T-helper 2 cell (primary cell): ENCODE measurements at places on chromosomes 3 and 15.

GRCh38 chr3:167886690-167887089, 151.2 kb downstream of the SERPINI1 start:
- DNase-seq, result no peak

- DNase-seq, result peak; percentile 68
Measured at GRCh38 chr3:128969993-128970739, 23.7 kb downstream of the CFAP92 start.

DNA sequence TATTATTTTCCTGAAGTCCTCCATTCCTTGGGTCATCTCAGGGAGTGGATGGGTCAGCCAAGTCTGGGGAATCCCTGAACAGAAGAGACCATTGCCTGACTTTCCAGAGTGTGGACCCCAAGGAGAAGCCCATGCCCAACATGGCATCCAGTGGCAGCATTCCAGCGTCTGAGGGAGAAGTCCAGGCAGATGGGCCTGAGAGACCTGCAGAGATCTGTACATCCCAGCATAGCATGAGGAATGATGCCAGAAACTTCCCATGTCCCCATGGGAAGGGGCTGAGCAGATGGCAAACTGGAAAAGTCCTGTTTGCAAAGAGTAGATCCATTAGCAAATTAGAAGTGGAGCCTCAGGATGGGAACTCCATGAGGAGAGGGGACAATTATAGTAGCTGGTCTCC, 17.6 kb upstream of the COLQ start:
- no peak for DNase-seq

- DNase-seq, result no peak
Measured at GRCh38 chr3:188320757-188321156, 166.8 kb downstream of the LPP start.

GRCh38 chr3:123287051-123287961, 85.6 kb downstream of the SEC22A start:
- no peak for DNase-seq

GRCh38 chr3:125280668-125281361, 68.3 kb upstream of the SLC12A8 start:
- no peak for DNase-seq

DNA sequence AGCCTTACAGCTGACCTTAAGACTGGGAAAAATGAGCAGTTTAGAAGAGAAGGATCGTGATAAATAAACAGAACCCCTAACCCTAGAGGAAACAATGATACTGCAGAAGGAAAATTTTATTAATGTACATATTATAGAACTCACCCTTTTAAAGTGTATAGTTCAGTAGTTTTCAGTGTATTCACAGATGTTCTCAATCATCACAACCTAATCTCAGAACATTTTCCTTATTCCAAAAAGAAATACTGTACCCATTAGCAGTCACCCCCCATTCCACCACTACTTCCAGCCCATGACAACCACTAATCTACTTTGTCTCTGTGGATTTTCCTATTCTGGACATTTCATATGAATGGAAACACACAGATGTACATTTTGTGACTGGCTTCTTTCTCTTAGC, 90.2 kb upstream of the AGTR1 start:
- DNase-seq, result no peak

- no peak for DNase-seq
Measured at GRCh38 chr3:5613599-5613998, 426.1 kb downstream of the EDEM1 start.

DNA sequence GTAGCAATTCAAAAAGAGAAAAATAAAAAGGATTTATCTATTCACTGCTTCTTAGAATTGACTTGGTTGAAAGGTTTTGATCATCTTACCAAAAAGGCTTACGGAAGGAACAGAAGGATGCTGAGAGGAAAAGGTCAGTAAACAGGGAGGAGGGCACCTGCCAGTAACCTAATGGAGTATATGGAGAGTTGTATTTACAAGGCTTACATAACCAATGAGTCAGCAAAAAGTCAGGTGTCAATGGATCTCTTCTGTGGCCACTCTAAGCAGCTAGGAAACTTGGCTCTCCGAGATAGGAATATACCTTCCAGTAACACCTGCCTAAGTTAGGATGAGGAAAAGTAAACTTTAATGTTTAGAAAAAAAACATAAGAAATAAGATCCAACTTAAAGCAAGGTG, 80.5 kb upstream of the PLXND1 start:
- DNase-seq, result no peak
